ENCODE measurements at places on chromosomes 5 and 9.

DNA sequence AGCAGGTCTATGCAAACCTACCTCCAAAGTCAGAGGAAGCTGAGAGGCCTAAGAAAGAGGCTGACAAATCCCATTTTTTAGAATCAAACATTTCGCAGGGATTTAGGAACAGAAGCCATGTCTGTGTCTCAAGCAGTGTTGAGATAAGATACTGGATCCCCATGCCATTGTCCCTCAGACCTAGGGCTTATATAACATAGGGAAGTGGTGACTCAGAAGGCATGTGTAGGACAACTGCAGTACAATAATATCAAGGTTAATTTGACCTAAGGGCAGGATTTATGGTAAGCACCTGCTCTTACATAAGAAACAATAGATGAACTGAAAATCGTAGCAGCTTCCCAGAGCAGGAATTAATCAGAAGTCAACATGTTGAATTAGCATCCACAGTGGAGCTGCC, 459.4 kb downstream of the ANXA1 start:
- DNase-seq: no peak

DNA sequence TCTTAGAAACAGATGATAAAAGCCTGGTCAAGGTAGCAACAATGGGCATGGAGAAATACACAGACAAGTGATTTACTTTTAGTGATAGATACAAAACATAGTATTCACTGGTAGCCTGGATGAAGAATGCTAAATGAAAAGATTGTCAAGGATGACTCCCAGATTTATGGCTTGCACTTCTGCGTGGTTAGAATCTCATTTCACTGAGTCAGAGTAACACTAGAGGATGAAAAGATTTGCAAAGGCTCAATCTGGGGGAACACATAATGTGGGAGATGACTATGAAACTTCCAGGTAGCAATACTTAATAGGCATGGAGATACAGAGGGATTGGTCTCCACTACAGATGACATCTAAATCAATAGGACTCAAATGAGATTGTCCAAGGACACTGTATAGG, 38.4 kb downstream of the AGTPBP1 start:
- DNase-seq: no peak

DNA sequence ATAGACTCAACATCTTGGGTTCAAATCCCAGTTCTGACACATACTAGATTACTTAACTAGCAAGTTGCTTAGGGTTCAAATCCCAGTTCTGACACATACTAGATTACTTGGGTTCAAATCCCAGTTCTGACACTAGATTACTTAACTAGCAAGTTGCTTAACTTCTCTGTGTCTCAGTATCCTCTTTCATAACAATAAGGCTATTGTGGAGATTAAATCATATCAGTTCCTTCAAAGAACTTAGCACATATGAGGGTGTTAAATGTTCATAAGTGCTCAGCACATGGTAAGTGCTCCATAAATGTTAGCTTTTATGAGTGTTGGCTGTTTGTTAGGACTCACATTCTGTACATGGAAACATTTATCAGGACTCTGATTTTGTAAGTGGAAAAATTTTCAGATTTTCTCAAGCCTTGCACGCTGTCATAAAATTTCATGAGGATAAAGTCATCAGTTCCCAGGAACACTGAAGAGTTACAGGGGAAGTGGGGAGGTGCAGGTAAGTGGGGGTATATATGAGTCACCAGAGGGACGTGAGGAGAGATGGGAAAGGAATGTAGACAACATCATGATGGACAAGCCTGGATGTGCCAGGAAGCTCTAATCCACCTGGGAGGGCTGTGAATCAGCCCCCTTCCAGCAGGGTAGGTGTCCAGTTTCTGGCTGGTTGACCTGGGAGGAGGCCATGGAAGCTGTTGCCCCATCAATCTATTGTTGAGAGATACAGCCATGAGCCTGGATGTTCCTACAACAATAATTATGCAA, 532.2 kb upstream of the WWC1 start:
- DNase-seq: no peak

GRCh38 chr9:88531920-88532698, 2.9 kb upstream of the NXNL2 start:
- peak; percentile 82 for DNase-seq

- no peak for DNase-seq
Observed at GRCh38 chr5:104299998-104300706, 737.6 kb upstream of the NUDT12 start.

- DNase-seq: no peak
Observed at GRCh38 chr5:131324303-131324702, 60.5 kb downstream of the CDC42SE2 start.

All from HL-60 (cell line).